ENCODE measurements at places on chromosomes 1 and 21.

DNA sequence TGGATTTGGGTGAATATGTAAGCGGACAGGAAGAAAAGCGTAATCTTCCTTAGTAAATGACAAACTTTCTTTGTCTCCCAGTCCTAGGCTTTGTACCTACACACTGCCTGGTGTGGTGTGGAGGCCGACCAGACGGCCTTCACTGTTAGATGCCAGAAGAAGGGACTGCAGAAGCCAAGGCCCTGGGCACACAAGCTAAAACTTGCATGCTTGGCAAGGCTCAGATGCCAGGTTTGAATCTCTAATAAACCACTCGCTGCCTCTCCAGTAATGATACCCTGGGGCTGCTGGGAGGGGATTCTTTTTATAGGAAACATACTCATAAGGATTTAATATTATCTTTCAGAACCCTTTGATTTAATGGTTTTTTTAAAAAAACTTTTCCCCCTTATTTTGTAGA is 263.8 kb downstream of the PTPRC start:
- DNase-seq, result no peak

DNA sequence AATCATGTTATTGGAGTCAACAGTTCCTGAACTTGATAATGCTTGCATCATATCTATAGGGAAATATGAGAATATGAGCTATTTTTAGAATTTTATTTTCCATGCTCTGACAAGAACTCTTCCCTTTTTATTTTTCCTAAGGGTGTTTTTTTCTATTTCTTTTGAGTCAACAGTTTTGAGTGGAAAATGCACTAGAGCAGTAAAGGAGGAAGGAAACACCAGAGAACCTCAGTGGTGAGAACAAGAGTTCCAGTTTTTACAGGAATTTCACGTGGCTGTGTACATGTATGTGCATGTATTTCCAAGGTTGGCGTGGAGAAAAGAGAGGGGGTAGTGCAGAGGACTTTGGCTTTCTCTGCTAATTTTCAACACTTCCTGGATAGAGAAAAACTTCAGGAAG is 63.6 kb upstream of the TNFSF18 start:
- DNase-seq, result no peak

DNA sequence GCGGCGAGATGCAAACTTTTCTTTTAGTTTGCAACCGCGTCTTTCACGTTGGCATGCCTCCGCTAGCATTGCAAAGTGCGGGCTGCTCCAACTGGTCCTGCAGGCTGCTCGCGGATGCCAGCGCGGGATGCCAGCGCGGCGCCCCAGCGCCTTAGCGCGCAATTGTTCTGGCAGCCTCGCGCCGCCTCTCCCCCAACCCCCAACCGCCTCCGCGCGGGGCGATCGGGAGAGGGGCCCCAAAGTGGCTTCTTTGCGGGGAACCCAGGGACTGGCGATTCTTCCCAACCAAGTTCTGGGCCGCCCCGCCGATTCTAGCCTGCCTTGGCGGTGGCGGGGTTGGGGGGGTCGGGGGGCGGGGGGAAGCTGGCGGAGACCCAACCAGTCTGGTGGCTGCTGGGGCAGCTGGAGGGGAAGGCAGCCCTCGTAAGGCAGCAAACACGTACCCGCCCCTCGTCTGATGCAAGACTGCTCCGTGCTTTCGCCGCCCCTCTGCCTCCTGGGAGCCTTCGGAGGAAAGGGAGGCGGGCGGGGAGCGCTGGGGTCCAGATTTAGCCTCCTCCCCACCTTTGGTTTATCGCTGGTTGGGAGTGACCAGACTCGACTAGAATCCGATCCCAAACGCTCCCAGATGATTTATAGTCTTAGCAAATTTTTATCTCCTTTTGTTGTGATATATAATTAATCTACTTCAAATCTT is 756 bp downstream of the PHGDH start:
- peak; percentile 73 for DNase-seq

- DNase-seq, result no peak
These were observed 303.4 kb downstream of the KIF26B start for GRCh38 chr1:245458234-245458633.

DNA sequence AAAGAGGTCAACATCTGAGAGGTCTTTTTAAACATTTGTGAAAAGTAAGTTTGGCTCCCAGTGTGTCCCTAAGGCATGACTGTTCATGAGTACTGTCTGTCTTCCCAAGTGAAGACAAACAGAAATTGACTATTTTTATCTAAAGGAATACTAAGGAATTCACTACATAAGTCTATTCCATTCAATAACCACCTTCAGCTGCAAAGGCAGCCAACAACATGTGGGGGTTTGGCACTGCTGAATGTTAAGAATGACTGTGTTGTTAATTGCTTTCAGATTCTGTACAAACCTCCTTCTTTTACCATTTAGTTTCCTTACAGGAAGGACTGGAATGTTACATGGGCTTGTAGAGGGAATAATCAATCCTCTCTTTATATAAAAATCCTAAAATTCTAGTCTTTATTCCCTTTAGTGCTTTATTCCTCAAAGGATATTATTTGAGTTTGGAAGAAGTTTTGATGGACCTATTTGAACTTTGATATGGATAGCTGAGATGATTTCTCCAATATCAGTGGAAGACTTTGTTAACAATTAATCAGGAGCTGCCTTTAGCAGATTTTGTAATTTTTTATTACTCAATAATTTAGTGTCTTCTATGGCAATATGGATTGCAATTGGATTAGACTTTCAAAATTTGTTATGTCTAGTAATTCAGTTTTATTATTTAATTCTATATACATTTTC is 201.7 kb upstream of the CHRM3 start:
- DNase-seq, result no peak

DNA sequence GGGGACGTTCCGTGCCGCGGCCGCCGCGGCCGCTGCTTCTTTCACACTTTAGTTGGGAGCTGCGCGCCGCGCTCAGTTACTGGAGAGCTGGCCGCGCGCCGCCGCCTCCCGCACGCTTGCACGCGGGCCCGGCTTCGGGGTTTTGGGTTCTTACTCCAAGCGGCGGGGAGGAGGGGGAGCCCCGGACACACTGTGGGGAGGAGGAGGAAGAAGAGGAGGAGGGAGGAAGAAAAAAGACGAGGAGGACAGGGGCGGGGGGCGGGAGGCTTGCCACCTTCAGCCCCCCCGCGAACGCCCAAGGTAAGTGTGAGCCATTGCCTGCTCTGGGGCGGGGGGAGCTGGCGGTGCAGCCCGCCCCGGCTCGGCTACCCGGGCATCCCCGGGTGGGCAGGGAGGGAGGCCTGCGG is 243 bp downstream of the C1orf21 start:
- no peak for DNase-seq

GRCh38 chr1:167774710-167775109 is 52.9 kb downstream of the MPZL1 start:
- no peak for DNase-seq

DNA sequence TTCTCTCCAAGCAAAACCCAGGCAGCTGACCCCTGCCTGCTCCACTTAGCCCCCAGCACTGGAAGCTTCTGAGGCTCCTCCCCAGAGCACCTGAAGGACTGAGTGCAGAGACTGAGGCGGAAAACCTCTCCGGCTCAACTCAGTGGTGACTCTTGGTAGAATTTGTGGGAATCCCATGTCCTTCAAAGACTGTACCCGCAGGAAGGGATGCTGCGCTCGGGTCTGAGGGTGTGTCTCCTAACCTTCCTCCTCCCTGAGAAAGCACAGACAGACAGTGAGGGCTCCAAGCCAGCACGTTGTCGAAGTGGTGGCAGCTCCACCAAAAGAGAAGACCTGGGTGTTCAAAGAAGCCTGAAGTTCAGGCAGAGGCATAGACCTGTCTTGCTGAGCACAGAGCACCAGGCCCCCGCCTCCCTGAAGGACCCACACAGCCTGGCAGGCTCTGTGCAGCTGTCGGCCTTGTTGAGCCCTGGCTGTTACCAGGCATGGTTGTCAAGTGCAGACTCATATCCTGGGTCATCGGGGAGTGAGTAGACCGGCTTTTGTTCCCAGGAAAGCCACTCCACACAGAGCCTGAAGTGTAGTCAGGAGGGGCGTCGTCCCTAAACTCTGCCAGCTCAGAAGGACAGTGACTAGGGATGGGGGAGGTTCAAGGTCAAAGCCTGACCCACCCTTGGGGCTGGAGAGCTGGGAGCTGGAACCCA is 36.7 kb downstream of the CSMD2 start:
- DNase-seq, result no peak

DNA sequence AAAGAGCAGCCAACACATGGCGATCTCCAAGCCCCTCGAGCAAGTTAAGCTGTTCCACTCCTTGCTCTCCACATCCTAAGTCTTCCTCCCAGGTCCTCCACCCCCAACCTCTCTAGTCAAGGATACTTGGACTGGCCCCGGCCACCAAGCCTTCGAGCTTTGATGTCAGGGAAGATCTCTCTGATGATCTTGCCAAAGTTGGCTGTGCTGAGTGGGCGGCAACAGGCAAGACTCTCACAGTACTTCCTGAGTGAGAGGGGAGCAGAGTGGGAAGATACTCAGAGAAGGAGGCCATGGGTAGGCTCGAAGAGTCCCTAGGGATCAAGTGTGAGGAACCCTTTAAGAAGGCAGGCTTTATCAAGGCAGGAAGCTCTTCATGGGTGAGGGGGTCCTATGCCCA is 2.8 kb downstream of the RFX5 start:
- no peak for DNase-seq

GRCh38 chr1:55384637-55385036 is 169.5 kb upstream of the USP24 start:
- DNase-seq, result no peak

GRCh38 chr1:12627296-12627695 is 9.3 kb upstream of the DHRS3 start:
- no peak for DNase-seq

DNA sequence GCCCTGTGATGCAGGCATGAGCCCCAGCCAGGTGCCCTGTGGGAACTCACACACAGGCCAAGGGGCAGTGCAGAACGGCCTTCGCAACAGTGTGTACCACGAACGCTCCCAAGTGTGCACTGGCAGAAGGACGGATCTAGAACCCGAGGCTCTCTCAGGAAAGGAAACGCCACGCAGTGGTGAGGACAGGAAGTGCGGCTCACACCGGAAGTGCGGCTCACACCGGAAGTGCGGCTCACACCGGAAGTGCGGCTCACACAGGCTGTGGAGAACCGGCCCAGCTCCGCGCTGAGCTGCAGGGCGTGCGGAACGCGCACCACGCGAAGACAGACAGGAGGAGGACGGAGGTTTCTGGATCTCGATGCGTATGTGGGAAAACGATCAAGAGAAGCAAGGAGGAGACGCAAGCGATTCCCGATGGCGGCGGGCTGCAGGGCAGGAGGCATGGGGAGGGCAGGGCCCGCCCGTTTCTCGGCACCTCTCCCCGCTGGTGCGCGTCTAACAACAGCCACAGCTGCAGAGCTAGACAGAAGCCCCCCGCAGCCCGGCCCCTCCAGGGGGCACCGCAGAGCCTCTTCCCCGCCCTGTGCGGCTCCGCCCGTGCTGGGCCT is 35.9 kb upstream of the TMEM52 start:
- no peak for DNase-seq

DNA sequence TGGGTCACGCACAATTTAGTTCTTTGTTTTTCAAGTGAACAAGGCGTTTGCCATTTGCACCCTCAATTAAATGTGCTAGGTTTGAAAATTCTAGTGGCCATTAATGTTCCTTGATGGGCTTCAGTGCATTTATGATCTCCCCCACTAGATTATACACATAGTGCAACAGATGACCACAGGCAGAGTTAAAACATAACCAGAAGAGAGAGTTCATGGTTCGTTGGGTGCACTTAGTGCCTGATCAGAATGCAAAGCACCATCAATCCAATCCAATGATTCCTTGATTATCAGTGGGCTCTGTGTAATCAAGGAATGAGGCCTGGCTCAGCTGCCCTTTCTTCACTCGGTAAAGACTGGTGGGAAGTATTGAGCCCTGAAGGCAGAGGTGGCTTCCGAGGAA is 334.5 kb downstream of the PRDM2 start:
- no peak for DNase-seq

DNA sequence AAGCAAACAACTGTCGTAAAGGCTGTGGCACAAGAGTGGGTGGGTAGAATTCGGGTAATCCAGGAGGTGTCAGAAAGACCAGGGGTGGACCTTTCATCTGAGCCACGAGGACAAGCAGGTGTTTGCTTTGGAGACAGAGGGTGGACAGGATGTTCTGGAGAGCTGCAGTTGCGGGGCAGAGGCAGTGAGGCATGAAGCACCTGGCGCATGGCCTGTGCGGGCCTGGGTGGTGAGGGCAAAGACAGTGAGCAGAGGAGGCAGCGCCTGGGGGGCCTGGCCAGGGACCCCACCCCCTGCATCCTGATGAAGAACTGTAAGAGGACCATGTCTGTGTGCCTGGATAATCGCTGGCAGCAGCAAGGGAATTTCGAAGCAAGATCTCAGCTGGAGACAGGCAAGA is 24.9 kb downstream of the KIF26B start:
- DNase-seq, result no peak

GRCh38 chr1:86154571-86155050 is 2.0 kb downstream of the COL24A1 start:
- no peak for DNase-seq

DNA sequence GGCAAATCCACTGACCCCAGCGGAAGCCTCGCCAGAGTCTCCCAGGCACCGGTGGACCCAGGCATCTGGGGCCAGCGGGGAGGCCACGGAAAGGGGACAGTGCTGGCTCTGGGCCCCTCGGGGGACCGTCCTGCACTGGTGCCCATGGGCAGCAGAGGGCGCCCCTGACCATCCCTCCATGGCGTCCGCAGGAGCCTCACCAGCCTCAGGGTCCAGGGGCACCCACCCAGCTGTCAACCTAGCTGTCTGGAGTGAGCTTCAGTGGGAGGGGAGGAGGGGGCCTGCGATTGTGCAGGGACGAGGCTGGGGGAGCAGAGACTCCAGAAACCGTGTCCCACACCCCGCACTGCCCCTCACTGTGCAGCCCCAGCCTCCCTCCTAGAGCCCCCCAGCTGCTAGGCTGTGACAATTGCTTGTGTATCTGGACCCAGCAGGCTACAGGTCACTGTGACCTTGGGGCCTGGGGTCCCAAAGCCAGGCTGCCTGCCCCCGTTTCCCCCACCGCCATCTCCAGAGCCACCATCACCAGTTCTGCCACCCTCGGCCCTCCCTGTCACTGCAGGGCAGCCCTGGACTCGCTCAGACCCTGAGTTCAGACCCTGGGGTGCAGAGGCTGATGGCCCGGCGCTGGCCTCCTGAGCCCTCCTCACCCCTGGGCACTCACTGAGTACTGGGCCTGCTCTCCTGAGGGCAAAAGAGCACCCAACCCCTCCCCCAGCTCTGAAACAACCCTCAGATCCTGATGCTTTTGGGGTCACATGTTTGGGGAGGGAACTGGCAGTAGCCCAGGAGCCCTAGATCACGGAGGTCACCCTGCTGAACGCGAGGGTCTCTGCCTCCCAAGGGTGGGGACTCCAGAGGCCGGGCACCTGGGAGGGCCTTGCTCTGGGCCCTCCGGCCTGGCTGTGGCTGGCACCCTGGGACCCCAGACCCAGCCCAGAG is 10.6 kb upstream of the COL6A1 start:
- DNase-seq, result no peak

GRCh38 chr1:90309806-90310205 is 314.9 kb downstream of the ZNF326 start:
- DNase-seq, result no peak
